ENCODE measurements at places on chromosomes 2 and 18. TPM values are rescaled to one million over a fixed set of nuclear protein-coding genes. Genes with fewer than 3 reads are reported as not detected.

Gene CNDP1
- 0.08 TPM for total RNA-seq

Gene PRKRA
- 71.2 TPM for total RNA-seq

Gene NEU2
- total RNA-seq: 24.6 TPM

Gene SERPINB3
- total RNA-seq: 19.2 TPM

Gene DAPL1
- 350 TPM for total RNA-seq

Gene SERPINB10
- total RNA-seq: 1.9 TPM

Gene IL36A
- not detected for total RNA-seq

Gene CNGA3
- not detected for total RNA-seq

Gene MLPH
- total RNA-seq: 37.9 TPM

Gene SPAG16
- total RNA-seq: 37.5 TPM

Gene CTNNA2
- not detected for total RNA-seq

Gene DNAJC5G
- total RNA-seq: not detected

Gene PSD4
- total RNA-seq: 99.2 TPM

Gene GCKR
- total RNA-seq: not detected

Gene COBLL1
- total RNA-seq: 68.3 TPM

Gene SCG2
- total RNA-seq: not detected

Gene NOP58
- 39.5 TPM for total RNA-seq

Gene MYL1
- total RNA-seq: not detected

Gene SLC25A12
- total RNA-seq: 26.0 TPM

Gene ANAPC1
- total RNA-seq: 38.3 TPM

Gene IHH
- total RNA-seq: not detected

Gene IL18RAP
- 0.39 TPM for total RNA-seq

Gene RAB27B
- 22.6 TPM for total RNA-seq

Gene RASGRP3
- 2.4 TPM for total RNA-seq

Gene HOXD1
- 0.23 TPM for total RNA-seq

Gene DYNAP
- not detected for total RNA-seq

Gene MC5R
- total RNA-seq: not detected
